ENCODE measurements at places on chromosomes 11 and 22.

DNA sequence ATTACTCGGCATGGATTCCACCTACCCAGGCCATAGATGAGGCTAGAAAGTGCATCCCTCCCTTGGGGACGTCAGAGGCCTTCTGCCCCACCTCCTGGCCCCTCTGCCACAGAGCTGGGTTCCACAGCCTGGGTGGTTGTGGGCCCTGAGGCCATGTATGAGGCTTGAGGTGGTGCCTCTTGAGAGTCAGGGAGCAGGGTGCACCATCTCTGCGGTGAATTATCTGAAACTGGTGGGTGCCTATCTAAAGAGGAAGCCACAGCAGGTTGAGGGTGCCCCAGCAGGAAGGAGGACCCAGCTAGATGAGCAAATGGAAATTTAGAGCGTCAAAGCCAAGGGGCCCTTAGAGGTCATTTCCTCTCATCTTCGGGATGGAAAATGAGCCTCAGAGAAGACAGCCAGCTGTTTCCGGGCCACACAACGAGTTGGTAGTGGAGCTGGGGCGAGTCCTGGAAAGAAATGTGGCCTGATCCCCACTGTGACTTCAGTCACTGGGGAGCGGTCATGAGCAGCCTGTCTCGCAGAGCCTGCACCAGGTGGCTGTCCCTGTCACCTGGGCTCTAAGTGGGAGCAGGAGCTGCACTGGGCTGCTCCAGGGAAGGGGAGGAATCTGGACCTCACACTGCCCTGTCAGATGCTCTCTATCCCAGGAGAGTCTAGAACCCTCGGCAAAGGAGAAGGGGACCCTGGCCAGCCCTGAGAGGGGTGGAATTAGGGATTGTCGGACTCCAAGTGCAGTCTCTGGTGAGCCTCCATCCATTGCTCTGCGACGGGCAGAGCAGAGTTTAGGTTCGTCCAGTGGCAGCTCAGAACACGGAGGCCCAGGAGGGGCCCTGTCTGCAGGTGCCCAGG is 7.3 kb downstream of the ADORA2A start:
- peak; percentile 73 for DNase-seq

DNA sequence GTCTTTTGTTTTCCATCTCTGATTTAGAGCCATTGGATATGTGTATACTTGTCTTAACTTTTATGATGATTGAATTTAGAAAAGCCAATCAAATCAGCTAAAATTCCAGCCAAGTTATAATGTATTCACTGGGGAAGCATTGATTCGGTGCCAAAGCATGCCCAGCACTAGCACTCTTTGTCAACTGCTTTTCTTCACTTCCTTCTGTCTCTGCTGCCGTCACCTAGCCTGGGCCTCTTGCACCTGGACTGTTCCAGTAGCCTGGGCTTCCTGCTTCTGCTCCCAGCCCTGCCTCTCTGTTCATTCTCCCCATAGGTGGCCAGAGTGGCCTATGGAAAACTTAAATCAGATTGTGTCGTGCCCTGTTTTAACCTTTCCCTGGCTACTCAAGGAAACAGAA is 80.7 kb downstream of the NAV2 start:
- DNase-seq: no peak

GRCh38 chr22:41862160-41862529 is 29.2 kb downstream of the SREBF2 start:
- DNase-seq: no peak

- DNase-seq: no peak
These were observed 27.8 kb downstream of the RGL4 start for GRCh38 chr22:23718371-23719165.

DNA sequence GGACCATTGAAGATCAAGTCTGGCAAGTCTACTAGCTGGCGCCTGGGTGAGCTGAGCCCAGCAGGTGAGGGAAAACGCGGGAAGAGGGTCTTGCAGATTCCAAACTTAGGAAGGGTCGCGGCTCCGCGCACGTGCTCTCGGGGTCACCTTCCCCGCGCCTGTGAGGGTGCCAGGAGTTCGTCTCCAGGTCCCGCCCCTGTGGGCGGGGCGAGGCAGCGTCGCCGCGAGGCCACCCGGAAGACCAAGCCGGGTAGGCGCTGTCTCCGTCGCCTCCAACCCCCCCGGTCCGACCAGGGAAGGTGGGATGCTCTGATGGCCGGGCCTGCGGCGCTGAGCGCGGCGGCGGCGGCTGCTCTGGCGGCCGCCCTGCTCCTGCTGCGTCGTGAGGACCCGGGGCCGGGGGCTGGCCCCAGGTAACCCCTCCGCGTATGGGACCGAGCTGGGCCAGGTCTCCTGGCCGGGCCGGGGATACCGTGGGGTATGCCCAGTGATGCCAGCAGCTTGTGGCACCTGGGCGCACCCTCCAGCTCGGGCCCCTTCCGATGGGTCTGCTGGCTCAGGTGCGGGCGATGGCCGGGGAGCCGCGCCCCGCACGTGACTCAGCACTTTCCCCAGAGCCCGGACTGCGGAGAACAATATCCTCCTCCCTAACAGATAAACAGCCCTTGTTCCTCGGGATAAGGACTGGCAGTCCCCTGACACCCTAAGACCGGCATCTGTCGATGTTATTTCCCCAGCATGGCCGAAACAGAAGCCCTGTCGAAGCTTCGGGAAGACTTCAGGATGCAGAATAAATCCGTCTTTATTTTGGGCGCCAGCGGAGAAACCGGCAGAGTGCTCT is at the start of gene HTATIP2:
HTATIP2 (plus strand) TSS at position 215 of the 841 bp plus-strand sequence; CDS start at position 739, 524 bp downstream.
- DNase-seq: no peak

- no peak for DNase-seq
These were observed 19.3 kb downstream of the IL10RA start for GRCh38 chr11:118005224-118006152.

DNA sequence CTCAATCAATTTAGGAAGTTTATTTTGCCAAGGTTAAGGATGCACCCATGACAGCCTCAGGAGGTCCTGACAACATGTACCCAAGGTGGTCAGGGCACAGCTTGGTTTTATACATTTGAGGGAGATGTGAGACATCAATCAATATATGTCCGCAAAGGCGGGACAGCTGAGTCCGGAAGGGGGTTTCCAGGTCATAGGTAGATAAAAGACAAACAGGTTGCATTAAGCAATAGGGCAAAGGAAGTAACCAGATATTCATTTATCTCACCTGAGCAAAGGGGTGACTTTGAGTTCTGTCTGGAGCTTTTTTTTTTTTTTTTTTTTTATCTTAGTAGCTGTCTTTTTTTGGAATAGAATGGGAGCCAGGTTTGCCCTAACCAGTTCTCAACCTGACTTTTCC is 2.0 kb upstream of the TRIM34 start:
- no peak for DNase-seq

- no peak for DNase-seq
These were observed 227.6 kb downstream of the ST3GAL4 start for GRCh38 chr11:126583101-126583500.

- no peak for DNase-seq
These were observed 492.2 kb upstream of the B3GAT1 start for GRCh38 chr11:134904103-134904790.
